ENCODE measurements at places on chromosomes 16 and 17.

- DNase-seq: no peak
These were observed 187.1 kb downstream of the TMEM114 start for GRCh38 chr16:8402981-8403843.

GRCh38 chr17:80780381-80781198, 211.1 kb upstream of the CHMP6 start:
- peak; percentile 83 for DNase-seq

DNA sequence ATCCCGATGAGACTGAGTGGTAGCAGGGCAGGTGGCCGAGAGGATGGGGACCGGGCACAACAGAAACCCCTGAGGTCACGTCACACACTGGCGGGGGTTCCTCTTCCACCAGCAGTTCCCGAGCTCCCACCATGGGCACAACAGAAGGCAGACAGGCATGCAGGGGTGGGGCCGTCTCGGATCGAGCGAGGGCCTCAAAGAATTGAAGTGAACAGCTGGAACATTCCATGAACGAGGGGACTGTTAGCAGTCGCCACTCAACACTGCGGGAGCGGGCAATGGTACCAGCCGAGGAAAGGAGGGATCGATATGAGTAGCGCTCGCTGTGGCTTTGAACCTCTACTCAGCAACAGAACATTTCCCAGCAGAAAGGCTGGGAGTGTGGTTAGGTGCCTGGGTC, 5.3 kb downstream of the CEP131 start:
- DNase-seq: no peak

- no peak for DNase-seq
These were observed 41.8 kb downstream of the KCNJ12 start for GRCh38 chr17:21417921-21418320.

- DNase-seq: peak; percentile 65
These were observed 29.9 kb downstream of the CIBAR2 start for GRCh38 chr16:85082173-85083050.

DNA sequence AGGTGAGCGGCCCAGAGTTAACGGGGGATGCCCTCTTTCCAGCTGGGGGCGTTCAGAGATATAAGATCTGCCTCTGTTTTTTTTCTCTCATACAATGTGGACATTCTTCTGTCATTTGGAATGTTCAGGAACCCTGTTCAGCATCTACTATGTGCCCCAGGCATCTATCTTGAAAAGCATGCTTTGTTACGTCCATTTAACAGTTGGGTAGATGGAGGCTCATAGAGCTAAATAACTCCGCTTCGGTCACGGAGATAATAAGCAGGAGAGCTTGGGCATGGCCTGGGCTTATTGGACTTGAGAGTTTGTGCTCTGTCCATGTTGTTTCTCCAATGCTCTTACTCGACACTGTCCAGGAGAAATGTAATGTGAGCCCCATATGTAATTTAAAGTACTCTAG, 6.1 kb downstream of the DHODH start:
- no peak for DNase-seq

- peak; percentile 85 for DNase-seq
These were observed 16.7 kb downstream of the HSD11B2 start for GRCh38 chr16:67447508-67448076.

DNA sequence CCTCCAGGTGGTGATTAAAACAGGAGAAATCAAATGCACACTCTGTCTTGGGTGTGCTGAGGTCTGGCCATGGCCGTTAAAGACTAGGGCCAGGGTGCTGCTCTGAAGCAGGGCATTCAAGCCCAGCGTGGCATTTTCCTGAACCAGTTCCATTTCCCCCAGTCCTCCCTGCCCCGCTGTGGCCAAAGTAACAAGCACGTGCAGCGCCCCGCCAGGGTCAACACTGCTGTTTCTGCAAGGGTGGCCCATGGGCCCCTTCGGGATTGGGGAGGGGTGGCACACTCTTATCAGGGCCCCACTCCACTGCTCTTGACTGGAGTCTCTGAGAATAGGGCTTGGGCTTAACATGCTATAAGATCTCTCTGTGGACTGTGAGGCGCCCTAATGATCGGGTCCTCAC, 72.9 kb downstream of the IL21R start:
- no peak for DNase-seq

GRCh38 chr17:66762276-66762675, 72.6 kb upstream of the CACNG5 start:
- DNase-seq: no peak

DNA sequence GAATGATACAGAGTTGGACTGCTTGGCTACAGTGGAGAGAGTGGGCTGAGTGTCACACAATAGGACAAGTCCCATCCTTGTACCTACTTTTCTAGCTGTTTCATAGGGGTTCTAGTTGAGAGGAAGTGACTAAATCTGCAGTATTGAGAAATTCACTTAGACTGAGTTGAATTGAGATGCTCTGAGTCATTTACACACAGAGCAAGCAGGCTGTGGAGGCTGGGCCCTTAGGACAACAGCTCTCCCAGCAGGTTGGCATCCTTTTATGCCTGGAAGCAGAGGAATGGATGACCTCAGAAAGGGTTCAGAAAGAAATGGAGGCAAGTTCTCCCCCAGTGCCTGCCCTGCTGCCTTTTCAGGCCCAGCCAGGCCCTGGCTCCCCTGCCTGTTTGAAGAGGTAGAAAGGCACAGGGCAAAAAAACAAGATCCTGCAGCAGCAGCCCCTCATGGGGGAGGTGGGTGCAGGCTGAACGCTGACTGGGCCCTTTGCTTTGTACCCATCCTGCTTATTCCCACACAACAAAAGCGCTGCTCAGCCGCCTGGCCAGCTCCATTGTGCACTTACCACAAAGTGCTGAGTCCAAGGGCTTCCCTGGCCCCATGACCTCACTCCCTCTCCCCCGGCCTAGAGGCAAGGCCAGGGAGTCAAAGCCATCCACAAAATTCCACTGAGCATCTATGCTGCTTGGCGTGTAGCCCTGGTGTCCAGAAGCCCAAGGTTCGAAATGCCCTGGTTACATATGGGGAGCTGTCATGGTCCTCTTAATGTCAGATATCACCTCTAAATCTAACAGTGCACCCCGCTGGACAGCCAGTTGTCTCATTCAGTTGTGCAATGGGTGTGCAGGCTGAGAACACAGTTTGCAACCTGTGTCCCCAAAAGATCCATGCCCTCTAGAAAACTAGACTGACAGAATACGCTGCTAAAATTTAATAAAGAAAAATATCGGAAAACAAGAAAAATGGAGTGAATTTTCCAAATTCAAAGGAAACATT, 5.4 kb upstream of the CRYBA1 start:
- DNase-seq: no peak

DNA sequence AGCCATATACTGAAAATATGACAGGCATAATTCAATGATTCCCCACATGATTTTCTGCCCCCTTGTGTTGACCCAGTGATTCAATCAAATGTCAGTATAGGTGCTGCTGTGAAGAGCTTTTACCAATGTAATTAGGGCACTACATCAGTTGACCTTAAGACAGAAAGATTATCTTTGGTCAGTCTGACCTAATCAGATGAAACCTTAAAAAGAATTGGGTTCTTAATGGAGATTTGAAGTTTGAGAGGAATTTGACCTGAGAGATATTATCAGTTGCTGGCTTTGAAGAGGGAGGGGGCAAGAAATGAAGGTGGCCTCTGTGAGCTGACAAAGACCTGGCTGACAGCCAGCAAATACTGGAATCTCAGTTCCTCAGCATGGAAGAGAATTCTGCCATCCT, 358.7 kb upstream of the CA10 start:
- DNase-seq: no peak
